ENCODE measurements at places on chromosomes 7 and 10.
A peak's percentile ranks its signal among the peaks of the same experiment; 100 is the strongest.

DNA sequence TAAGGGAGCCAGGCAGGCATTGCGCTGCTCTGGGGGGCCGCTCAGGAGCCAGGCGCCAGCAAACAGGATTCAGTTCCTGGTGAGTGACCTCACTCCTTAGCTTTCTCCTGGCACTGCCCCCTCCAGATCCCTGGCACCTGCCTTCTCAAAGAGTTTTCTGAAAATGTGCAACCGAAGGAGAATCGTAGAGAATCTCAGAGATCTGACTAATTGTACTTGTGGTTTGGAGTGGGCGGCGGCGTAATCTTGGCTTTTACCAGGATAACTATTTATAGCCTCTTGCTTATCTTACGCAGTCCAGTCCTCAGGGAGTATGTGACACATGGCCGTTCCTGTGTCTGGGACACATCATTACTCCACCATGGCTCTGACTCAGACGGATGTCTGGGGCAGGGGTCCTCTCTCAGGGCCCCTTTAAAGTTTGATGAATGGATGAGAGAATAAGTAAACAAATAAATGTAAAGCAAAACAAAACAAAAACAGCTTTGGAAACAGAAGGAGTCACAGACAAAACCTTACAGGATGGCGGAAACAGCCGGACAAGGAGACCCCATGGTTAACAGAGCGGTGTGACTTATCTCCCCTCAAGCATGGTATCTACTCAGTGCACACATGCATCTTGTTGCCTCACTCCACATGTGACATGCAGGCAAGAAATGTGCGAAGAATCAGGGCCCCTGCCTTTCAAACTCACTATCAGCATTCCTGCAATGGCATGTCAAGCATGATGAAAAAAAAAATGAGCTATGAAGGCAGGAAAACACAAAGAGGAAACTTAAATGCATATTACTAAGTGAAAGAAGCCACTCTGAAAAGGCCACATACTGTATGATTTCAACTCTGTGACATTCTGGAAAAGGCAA, 99.7 kb downstream of the TNS3 start:
- no peak for DNase-seq

DNA sequence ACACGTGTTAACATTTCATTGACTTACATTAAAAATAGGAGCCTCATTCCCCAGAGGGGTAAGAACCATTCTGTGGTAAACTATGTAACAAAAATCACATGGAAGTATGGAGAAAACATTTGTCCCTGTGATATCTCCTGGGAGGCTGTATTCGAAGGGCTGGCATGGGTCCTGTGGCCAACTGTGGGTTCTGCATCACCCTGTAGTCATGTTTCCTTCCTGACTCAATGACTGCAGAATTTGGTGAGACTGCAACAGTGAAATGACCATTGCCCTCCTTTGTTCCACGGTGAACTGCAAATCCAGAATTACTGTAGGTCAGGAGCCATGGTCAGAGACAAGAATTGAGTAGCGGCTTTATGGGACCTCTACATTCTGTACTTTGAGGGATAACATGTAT, 3.6 kb upstream of the ZEB1 start:
- DNase-seq = no peak

- no peak for DNase-seq
Measured at GRCh38 chr10:11921800-11922392, 98.7 kb downstream of the PROSER2 start.

- DNase-seq = no peak
Measured at GRCh38 chr7:74583630-74584029, 73.9 kb upstream of the GTF2I start.

DNA sequence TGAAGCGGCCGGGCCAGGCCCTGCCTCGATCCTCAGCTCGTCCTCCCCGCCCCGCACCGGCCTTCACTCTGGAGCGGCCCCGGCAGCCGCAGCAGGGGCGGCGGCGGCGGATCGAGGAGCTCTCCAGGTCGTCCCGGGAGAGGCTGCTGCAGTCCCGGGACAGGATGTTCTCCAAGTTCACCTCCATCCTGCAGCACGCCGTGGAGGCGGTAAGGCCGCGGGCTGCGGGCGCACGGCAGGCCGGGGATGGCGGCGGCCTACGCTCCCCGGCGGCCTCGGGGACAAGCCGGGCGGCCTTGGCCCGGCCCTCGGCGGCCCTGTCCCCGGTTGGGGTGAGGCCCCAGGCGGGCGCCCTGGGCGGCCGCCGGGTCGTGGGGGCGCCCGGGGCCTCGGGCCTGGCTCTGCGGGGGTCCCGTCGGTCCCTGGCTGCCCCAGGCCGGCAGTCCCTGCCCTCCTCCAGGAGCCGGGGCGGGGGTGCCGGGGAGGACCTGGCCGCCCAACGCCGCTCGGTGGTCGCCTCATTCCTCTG, 399 bp downstream of the FHIP2A start:
- peak; percentile 59 for DNase-seq

- DNase-seq = no peak
Measured at GRCh38 chr7:35761871-35762677, 38.8 kb upstream of the SEPTIN7 start.

DNA sequence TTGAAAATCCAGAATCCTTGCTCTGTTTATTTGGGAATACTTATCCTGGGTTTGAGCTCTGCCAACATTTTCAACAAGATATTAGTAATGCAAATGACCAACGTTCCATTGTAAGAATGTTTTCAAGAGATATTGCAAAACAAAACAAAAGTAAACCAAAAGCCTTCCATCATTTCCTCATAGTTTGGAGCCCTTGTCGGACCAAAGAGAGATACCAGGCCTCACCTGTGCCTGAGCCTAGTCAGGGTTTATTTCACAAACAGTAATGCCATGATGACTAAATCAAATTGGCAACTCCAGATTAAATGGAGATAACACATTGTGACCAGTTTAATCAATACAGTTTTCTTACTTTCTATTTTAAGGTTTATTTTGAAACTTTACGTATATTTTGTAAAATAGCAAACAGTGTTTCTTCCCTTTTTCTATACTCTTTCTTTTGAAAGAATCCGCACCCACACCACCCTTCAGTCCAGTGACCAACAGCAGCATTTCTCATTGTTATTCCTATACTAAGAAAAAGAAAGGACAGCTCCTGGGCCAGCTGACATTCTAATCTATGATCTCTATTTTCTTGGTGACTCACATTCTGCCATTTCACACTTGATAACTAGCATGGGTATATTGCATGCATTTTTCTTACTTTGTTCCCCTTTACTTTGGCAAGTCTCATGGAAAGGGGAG, 168.5 kb upstream of the MEOX2 start:
- DNase-seq = no peak

DNA sequence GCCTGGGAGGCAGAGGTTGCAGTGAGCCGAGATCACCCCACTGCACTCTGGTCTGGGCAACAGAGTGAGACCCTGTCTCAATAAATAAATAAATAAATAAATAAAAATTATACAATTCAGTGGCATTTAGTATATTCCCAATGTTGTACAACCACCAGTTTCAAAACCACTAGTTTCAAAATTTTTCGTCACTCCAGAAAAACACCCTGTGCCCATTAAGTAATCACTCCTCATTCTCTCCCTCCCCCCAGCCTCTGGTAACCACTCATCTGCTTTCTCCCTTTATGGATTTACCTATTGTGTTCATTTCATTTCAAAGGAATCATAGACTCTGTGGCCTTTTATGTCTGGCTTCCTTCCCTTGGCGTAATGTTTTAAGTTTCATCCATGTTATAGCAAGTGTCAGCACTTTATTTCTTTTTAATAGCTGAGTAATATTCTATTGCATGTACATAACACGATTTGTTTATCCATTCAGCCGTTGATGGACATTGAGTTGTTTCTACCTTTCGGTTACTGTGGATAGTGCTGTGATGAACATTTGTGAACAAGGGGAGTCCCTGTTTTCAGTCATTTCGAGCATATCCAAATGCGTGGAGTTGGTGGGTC, 29.4 kb upstream of the GOLGA7B start:
- no peak for DNase-seq

- DNase-seq = no peak
Measured at GRCh38 chr10:101444058-101444898, 90.3 kb downstream of the BTRC start.

DNA sequence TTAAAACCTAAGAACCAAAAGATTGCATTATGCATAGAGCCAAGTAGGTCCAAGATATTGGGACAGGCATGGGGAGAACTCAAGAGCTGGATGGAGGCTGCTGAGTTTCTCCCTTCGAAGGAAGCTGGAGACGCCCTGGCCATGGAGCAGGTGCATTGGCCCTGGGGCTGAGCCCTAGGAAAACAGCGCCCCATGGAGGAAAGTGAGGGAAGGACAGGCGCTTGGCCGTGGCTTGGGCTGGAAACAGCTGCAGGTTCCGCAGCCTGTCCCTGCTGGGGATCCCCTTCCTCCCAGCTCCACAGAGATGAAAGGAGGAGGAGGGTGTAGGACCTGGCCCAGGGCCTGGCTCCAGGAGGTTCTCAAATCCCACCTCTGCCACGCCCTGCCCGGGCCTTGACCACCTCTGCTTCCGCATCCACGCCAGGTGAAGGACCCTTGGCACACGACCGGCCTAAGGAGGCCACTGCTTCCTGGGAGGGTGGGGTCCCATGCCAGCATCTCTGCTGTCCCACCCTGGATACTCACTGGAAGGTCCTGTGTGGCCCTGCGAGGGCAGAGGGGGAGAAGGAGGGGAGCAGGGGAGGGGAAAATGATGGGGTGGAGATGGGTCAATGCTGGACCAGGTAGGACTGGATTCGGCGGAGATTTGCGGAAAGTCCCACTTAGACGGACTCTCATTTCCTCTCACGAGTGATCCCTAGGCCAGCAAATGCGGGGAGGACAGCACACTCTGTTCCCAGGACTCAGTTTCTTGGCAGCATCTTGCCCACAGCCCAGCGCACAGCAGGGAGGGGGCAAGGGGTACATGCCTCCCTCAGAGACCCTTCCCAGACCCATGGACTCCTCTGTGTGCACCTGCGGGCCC, 258.6 kb upstream of the TCERG1L start:
- no peak for DNase-seq

DNA sequence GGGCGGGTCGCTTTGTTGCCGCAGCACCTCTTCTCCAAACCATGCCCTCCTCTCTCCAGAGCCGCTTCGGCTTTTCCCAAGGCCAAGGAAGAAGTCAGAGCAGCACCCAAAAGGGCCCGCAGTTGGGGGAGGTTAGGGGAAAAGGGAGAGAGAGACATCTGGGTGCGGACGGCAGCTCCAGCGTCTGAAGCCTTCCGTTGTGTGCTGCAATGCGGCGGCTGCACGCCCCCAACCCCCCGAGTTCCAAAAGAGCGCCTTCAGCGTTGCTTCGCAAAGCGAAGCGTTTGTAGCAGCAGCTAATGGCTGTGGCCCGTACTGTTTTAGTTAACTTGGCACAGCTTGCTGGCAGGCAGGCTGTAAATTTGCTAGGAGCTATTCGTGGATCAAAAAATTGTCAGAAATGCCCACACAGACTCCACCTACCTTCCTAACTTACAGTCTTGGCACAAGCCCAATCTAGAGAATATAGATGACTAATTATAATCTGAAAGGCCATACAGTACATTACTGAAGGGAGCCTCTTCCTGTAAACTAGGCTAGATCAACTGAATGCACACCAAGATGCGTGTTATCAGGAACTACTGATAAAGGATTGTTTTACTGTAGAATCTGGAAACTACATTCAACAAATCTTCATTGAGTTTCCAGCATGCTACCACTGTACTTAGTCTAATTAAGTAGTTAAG, 1.1 kb upstream of the KBTBD2 start:
- peak; percentile 59 for DNase-seq

DNA sequence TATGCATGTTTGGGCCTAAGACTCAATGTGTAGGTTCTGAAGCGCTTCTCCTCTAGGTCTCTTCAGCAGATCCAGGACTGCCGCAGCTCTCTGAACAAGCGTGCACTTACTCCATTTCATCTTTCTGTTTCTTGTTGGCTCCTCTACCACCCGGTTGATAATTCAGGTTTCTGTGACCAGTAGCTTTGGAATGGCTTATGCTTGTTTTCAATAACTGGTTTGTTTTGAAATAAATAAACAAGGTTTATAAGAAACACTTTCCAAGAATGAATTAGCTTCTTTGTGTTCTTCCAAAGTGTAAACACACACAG, 1.5 kb downstream of the MDFIC start:
- no peak for DNase-seq

- DNase-seq = no peak
Measured at GRCh38 chr7:137860542-137860941, 13.8 kb upstream of the DGKI start.

All from CD4-positive, CD25-positive, alpha-beta regulatory T cell (primary cell).